ENCODE measurements at places on chromosomes 6 and 20.

DNA sequence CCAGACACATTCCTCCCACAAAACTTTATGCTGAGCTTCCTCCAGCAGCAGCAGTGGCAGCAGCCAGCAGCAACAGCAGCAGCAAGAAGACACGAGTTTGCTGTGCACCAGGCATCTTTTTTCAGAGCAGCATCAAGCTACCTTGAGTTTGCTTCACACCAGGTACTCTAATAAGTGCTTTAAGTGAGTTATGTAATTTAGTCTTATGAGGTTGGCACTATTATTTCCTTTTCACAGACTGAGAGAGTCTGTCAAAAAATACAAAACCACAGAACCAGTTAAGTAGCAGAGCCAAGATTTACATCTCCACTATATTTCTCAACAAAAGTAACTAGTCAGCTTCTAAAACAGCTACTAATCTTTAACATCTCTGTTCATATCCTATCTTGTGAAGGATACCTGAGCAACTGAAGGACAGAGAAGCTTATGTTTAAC, 23.7 kb downstream of the RANBP9 start:
- no peak for DNase-seq

DNA sequence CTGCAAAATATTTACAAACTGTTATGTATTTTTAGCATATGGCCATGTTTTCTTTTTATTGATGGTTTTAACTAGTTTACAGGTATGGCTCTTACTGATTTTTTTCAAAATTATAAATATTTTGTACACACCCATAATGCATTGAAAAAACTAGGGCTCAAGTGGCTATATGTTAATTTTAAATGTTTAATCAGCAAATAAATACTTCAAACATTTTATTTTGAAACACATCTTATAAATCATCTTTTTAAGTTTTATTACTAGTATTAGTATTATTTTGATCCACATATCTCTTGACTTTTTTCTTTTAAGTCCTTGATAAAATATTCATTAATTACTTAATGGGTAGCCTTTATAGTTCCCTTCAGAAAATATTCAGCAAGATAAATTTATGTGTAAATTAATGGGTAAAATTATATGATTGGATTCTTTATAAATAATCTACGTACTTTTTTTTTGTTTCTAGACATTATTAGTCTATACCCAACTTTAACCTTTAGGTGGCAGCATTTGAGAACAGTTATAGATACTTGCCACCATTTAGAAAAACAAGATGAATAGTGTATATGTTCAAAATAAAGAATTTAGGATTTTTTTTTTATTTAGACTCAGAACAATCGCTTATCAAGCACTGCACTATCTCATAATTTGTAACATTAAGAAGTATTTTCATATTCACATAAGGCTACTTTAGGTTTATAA, 241.9 kb downstream of the ADGRB3 start:
- DNase-seq, result no peak

- DNase-seq, result no peak
Measured at GRCh38 chr6:165661664-165662025, 1.4 kb downstream of the PDE10A start.

DNA sequence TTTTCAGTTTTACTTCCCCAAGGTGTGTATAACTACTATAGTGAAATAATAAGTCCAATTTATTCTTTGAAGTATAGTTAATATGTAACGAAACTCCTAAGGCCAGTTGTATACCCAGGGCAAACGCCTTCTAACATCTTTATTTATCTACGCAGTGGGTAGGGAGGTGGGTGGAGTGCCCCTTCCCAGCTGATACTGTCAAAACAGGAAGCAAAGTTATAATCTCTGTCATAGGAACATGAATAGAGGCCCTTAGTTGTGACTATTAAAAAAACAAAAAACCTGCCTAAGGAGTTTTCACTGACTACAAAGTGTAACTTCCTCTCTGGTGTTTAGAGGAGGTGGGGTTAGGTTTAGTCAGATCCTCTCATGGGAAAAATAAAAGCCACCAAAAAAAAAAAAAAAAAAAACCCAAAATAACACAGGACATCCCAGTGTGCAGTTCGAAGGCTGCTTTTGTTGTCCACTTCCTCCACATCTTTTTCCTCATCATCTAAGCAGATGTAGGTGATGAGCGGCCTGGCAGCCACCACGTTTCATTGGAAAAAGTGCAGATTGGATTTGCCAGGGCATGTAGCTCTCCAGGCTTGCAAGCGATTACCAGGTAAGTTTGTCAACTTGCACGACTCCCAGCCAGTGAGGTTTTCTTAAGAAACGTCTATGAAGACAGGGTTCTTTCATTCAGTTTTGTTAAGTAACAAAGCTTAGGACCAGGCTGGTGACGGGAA, 58.7 kb downstream of the UTRN start:
- DNase-seq, result no peak

GRCh38 chr6:10426781-10427279, 12.0 kb upstream of the TFAP2A start:
- no peak for DNase-seq

- DNase-seq, result no peak
Measured at GRCh38 chr20:6679086-6679485, 88.4 kb upstream of the BMP2 start.
